Fibroblast of lung (primary cell): ENCODE measurements at places on chromosomes 7 and 10. TPM values are rescaled to one million over a fixed set of nuclear protein-coding genes. Genes with fewer than 3 reads are reported as not detected.

The COL17A1 gene
- under 0.01 TPM in 1 of 2 replicates, not detected in the other for total RNA-seq

GRCh38 chr10:58588673-58589265 is 76.1 kb downstream of the BICC1 start:
- no peak for DNase-seq

DNA sequence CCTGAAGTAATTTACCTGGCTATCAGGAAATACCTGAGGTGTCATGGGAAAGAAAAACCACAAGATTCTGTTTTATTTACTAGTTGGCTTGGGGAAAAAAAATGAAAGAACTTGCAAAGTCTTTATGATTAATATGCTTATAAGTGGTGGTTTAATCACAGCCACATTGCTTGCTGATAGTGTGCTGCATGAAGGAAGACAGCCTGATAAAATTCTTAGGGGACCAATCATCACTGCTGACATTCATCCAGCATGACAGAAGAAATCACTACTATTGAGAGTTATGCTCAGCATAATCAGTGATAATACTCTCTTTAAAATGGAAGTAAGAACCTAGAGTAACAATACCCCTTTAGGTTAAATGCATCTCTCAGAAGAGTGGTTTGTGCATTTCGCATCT is 150.2 kb upstream of the LRRN3 start:
- DNase-seq = peak; percentile 39

DNA sequence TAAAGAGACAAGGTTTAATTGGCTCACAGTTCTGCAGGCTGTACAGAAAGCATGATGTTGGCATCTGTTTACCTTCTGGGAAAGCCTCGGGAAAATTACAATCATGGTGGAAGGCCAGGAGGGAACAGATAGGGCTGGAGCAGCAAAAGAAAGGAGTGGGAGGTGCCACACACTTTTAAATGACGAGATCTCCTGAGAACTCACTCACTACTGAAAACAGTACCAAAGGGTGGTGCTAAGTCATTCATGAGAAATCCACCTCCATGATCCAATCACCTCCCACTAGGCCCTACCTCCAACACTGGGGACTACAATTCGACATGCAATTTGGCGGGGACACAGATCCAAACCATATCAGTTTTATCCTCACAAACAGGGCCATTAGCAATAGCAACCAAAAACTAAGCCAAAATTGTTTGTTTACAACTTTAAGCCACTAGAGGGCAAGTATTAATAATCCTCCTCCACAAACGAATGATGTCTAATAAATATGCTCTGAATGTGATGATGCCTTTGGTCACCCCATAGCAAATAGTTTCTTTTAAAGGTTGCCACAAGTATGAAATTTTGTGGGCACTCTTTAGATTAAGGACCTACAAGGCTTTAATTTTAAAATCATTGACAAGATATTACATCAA is 129.2 kb upstream of the NRBF2 start:
- DNase-seq = no peak

DNA sequence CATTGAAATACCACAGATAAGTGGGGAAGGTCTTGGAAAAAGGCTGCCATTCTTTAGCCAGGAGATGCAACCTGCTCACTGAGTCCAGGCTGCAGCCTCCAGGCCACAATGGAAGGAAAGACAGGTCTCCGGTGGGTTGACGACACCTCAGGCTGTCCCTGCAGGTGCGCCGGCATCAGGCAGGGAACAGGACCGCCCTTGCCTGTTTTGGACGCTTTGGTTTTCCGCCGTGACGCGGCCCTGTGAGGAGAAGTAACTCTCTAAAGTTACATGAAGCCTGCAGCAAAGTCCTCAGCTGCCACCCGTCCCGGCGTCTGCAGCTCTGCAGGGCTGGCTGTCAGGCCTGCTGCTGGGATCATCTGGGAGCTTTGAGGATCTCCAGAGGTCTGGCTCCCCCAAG is 147.0 kb downstream of the WDR37 start:
- no peak for DNase-seq

DNA sequence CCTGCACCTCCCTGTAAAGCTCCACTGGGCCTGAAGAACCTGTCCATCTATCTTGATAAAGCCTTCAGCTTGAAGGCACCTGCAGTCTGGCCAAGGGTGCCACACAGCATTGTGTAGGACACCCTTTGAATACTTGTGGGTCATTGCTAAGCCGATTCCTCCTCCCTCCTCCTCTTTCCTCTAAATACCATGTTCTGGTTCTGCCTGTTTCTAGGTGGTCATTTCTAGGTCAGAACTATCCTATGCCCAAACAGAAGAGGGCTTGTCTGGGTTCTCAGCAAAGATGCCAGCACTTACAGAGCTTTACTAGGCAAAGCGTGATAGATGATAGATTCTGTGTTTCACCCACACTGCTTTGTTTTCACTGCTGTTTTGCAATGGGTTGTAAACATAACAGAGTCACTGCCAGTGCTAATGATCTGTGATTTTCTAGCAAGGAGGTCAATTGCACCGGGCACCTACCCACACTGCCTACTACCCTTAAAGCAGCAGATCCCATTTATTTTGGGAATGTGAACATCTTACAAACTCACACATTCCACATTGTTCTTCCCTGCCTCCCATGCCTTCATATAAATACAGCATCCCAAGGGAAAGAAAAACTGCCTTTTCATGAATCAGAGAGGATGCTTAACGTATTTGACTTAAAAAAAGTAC is 279.1 kb upstream of the PITRM1 start:
- DNase-seq = no peak

DNA sequence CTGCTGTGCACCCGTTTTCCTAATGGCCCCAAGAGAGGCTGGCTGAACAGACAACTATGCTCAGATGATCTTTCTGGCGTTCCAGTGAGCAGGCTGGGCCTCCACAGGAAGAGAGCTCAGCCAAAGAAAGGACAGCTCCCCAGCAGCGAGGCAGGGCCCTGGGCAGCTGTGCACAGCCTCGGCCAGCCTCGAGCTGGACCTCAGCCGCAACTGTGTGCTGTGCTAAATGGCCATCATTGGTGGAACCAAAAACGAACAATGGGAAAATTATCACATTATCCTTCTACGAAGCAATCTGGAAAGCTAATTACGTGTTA is 97.5 kb downstream of the CTBP2 start:
- DNase-seq = no peak

DNA sequence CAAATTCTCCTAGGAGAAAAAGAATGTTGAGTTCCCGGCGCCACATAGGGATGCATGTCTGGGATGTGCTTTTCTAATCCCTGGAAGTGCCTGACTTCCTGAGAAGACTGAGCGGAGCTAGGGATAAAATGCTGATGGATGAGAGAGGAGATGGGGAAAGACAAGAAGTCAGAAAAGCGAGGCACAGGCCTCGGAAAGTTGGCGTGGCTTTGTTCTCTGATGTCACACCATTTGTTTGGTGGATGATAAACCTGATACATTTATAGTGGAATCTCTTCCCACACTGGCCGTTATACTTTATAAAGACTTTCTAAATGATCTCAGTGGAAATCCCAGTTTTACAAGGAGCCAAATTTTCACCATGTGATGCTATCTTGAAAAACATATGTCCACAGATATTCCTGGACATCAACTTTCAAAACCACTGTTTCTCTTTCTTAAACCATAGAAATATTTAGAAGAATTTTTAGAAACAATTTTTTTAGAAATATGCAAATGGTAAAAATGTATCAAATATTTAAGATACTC is 188.8 kb upstream of the SVIL start:
- DNase-seq = no peak
